ENCODE measurements at places on chromosomes 13 and 19.

DNA sequence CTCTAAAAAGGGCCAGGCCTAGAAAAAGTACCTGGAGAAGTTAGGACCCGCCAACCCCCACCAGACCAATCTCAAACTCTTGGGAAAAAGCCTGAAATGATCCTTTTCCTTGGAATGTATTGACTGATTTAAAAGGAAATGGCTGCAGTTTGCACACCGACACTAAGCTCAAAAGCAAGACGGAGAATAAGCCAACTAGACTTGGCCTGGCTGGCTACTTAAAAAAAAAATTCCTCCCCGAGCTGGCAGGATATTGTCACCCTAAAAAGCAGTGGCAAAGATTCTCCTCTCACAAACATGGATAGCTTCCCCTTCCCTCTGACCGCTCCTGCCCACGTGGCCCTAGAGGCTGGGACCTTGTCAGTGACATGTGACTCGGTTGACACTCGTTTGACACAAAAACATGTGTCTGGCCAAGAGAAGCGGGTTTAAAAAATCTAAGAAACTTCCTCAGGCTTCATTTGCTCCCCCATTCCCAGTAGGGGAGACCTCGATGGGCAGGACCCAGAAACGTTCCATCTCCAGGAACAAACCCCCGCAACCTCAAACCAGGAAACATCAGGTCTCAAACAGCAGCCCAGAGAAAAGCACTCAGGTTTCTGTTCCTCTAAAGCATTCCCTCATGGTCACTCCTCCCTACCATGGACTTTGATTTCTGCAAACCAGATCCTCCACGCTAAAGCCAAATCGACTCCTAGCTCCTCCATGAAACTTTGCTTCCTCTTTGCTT lies 1.3 kb downstream of the RFX1 start:
- DNase-seq: no peak

GRCh38 chr13:106310291-106310865 lies 225.1 kb downstream of the EFNB2 start:
- no peak for DNase-seq

DNA sequence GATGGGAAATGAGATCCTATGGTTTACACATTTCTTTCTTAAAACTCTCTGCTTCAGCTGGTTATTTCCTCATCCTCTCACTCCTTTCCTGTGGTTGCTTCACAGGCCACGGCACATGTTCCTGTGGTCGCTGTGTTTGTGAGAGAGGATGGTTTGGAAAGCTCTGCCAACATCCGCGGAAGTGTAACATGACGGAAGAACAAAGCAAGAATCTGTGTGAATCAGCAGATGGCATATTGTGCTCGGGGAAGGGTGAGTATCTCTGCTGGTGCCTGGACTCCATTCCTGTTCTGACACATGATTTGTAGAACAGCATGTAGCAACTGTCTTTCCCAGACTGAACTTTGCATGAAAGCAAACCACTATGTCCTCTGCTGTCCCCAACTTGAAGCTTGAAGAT lies 254.2 kb downstream of the ITGBL1 start:
- no peak for DNase-seq

GRCh38 chr13:28320884-28321574 lies 173.9 kb downstream of the FLT1 start:
- no peak for DNase-seq

GRCh38 chr13:44340508-44340907 lies 33.1 kb upstream of the SERP2 start:
- no peak for DNase-seq
